ENCODE measurements at places on chromosomes 13 and 19.

DNA sequence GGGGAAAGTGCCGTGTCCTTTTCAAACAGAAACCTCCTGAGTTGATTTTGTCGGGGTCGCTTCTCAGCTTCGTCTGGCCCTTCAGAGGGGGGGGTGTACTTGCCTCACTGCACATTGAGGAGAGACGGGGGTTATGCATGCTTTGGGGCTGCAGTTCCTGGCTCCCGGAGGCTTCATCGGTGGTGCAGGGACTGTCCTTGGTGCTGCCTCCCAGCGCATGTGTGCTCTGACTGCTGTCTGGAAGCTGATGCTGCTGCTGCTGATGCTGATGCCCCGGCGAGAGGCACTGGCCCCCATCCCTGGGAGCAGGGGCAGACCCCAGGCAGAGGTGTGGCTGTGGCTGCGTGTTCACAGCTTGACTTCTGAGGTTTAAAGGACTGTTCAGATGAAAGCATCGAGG is 91.0 kb downstream of the ARHGEF7 start:
- no peak for DNase-seq

GRCh38 chr19:4504297-4504701 is 14.0 kb downstream of the PLIN4 start:
- DNase-seq: no peak

DNA sequence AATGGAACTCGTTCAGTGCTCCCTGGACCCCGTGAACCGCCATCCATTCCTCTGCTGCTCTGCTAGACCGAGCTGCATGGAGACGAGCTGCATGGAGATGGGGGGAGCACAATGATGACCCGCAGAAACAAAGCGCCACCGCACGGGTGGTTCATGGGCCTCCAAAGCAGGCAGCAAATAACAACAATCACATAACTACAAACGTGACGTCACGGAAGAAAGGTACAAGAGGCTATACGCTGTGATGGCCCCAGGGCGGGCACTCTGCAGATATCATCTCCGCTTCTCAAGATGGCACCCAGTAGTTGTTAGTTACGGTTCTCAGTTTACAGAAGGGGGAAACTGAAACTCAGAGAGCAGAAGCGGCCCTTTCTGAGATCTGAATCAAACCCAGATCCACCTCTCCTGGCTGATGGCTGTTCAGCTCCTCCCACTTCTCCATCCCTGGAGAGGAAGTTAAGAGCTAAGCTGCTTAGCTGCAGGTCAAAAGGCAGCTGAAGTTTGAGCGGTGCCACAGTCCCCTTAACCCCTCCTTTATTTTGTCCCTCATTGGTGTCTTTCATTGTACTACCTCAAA is 1.7 kb downstream of the ATP13A1 start:
- DNase-seq: peak; percentile 66

- no peak for DNase-seq
Measured at GRCh38 chr13:58302349-58302748, 670.8 kb downstream of the PCDH17 start.

- DNase-seq: no peak
Measured at GRCh38 chr19:8147582-8147978, 1.8 kb downstream of the FBN3 start.

- no peak for DNase-seq
Measured at GRCh38 chr19:6376512-6377190, 918 bp upstream of the PSPN start.
